Stimulated activated naive CD4-positive, alpha-beta T cell (primary cell): ENCODE measurements at places on chromosomes 13 and 19.
A peak's percentile ranks its signal among the peaks of the same experiment; 100 is the strongest.

- no peak for DNase-seq
These were observed 8.5 kb upstream of the STK24 start for GRCh38 chr13:98585398-98585754.

DNA sequence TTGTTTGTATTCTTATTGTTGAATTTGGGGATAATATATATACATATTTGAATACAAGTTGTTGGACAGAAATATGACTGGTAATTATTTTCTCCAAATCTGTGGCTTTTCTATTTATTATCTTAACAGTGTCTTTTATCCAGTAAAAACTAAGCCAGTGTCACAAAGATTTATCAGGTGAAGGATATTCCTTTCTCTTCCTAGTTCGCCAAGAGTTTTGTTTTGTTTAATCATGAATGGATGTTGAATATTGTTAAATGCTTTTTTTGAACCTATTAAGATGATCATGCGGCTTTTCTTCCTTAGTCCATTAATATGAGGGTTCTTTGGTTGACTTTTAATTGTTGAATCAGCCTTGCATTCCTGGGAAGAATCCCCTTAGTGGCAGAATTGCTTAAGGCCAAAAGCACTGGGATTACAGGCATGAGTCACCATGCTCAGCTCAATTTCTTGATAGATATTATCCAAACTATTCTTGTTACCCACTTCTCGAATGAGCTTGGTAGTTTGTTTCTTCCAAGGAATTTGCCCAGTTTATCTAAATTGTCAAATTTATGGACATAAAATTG, 53.3 kb downstream of the TEX26 start:
- DNase-seq = no peak

GRCh38 chr13:101474419-101474957, 22.0 kb downstream of the ITGBL1 start:
- no peak for DNase-seq

DNA sequence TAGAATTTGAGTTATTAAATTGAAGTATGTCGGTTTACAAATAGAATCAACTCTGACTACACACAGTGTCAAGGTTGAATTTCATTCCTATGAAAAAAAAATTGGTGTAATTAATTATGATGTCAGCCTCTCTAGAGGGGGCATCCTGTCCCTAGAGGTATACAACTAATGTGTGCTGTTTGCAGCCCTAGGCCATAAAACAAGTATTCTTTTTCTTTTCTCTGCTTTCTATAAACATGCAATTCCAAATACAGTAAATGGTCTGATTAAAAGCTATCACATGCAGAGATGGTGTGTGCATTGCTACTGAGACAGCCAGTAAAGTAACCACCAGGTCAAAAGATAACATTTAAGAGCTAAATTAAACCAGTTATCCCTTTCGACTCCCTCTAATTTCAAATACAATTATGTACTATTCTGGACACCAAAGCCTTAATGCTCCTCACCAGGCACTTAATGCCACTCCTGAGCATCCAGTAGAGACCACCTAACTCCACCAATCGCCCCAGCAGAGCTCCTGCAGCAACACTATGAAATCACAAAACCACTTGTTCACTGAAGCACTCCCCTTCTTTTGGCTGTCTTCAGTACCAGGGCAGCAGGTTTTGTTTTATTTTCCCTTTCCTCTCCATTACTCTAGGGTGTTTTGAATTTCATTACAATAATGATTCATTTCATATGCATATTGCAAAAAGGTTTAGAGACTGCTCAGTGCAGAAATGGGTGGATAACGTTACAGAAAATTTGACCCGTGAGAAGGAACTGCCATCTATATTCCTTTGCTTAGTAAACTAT, 426.9 kb downstream of the PCDH9 start:
- no peak for DNase-seq

- DNase-seq = peak; percentile 1
These were observed 68.6 kb upstream of the KL start for GRCh38 chr13:32947411-32948276.

DNA sequence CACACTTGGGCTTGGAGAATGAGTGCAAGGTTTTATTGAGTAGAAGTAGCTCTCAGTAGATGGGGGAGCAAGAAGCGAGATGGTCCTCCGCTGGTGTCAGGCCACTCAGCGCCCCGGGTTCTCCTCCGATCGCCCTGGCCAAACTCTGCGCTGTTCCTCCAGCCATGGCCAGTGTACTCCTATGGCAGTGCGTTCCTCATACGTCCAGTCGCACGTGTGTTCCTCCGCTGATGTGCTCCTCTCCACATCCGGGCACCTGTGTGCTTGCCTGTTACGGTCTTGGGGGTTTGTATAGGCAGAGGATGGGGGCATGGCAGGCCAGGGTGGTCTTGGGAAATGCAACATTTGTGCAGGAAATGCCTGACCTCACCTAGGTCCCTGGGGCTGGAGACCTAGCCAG, 1899.4 kb downstream of the PCDH9 start:
- DNase-seq = no peak

GRCh38 chr13:41004875-41005693, 14.0 kb downstream of the ELF1 start:
- peak; percentile 72 for DNase-seq

GRCh38 chr13:60369242-60369641, 27.8 kb upstream of the TDRD3 start:
- DNase-seq = no peak

GRCh38 chr13:88806438-88806837, 1135.3 kb downstream of the SLITRK5 start:
- DNase-seq = no peak

DNA sequence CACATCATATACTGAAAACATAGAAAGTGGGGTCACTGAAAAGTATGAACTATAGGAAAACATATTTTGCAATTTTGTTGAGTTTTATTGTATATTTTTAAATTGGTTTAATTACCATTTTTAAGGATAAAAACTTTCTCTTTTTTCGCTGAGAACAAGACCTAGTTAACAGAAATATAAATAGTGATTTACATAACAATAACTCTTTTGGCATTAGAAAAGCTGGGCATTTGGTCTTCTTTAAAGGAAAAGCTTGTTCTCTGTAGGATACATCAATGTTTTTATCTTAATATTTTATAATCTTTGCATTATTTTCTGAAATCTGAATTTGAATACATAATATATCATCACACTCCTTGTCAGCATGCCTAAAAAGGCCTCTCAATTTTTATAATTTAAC, 47.4 kb upstream of the MYCBP2 start:
- DNase-seq = no peak

DNA sequence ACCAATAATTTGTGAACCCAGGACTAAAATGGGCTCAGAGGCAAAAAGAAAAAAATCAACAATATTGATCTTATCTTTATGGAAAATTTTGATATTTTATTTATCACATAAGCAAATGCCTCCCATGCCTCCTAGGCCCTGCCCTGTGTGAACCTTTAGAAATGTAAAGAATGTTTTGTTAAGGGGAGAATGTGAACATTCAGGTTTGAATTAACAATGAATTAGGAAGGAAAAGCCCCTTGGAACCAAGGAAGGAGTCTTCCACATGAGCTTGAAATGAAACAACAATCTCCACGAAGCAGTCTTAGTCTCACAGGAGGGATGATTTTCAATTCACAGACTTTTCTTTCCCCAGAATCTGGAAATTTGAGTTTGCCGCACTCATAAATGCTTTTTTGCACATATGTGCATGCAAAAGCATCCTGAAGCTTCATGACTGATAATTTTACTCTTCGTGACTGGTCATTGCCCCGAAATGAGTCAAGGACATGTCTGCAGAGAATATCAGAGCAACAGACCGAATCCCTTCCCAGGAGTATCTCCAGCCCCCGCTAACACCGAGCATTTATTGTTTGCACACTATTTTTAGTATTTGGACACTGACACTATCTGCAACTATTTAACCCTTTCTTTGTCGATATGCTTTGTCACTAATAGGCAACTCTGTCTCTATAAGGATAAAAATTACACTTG, 135.2 kb downstream of the DCT start:
- no peak for DNase-seq
